8988T (cell line): ENCODE measurements at places on chromosomes 16 and 17.

DNA sequence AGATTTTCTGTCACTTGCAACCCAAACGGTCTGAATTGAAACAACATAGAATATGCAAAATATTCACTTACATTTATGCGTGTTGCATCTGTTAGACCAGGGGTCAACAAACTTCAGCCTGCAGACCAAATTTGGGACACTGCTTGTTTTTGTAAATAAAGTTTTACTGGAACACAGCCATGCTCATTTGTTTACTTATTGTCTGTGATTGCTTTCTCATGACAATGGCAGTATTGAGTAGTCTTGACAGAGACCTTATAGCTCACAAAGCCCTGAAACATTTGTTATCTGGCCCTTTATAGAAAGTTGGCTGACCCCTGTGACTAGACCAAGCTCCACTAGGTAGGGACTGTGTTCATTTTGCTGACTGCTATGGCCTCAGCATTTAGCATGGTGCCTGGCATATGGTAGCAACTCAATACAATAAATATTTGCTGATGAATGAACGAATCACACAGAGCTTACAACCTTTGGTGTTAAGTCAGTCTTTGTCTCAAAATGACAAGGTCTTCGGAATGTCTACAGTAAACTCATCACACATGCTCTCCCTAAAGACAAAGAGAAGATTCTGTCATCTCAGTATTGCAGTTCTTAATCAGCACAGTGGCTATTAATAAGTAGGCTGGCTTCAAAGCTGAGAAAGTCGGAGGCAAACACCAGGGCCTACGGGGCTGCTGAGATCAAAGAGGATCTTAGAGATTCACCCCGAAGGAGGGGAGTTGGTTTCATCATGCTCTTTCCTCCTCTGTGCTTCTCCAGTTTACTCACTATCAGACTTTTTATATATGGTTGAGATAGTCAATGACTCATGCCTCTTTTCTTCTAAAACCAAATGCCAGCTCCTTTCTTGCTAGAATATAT lies 95.2 kb upstream of the AXIN2 start:
- DNase-seq: no peak

DNA sequence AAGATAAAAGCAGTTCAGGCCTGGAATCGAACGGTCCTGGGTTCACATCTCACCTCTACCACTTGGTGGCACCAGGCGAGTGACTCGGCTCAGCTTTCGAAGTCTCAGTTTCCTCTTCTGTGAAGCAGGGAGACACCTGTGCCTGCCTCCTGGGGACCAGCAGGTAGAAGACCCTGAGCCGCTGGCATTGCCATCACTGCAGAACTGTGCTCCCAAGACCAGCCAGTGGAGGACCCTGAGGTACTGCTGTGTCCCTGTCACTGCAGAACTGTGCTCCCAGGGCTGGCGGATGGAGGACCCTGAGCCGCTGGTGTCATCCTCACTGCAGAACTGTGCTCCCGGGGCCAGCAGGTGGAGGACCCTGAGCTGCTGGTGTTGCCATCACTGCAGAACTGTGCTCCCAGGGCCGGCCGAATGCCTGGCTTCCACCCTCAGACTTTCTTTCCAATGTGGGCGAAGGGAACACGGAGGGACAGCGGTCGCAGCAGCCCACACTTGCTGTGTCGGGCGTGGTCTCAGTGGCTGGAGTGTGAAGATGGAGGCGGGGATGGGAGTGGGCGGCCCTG lies 8.7 kb upstream of the SLC7A5 start:
- no peak for DNase-seq

GRCh38 chr16:73886426-73886825 lies 410.2 kb upstream of the PSMD7 start:
- DNase-seq: no peak

- DNase-seq: no peak
These were observed 21.7 kb downstream of the KNOP1 start for GRCh38 chr16:19696328-19696727.

DNA sequence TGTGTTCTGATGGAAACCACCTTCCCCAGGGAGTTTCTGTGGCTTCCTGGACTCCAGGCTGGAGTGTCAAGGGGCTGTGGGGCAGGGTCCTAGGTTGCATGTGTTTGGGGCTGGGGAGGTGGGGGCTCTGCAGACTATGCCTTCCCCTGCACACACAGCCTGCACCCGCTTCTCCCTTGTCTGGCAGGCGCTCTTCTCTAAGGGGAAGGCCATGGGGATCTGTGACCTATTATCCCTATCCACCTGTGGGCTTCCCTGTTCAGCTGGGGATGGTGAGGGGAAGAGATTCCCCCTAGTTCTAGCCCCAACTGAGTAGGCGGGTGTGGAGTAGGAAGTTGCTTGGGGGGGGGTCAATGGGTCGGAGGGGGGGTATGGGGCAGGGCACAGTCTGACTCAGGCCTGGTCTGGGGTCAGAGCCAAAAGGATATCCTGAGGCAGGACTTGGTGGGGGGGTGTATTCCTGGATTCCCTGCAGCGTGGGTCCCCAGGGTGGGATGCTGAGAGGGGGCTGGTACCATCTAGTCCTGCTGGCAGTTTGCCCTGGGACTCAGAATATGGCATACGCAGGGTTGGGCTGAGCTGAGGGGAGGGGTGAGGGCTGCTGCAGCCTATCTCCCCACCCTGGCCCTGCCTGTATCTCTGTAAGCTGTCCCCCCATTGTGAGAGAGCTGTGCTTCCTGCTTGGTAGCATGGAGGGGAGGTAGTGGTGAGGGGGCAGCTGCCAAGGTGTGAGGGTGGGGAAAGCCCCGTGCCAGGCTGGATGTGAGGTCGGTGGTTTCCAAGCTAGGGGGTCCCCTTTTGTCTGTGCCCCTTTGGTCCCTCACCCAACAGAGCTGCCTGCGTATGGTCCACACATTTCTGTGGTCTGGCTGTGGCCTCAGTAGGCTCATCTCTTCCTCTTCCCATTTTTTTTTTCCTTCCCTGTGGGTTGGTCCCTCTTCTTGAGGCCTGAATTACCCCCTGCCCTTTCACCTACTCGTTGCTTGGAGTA lies 14.7 kb downstream of the RARA start:
- DNase-seq: no peak

- DNase-seq: no peak
These were observed 237.8 kb downstream of the PRKCA start for GRCh38 chr17:66540131-66540781.

DNA sequence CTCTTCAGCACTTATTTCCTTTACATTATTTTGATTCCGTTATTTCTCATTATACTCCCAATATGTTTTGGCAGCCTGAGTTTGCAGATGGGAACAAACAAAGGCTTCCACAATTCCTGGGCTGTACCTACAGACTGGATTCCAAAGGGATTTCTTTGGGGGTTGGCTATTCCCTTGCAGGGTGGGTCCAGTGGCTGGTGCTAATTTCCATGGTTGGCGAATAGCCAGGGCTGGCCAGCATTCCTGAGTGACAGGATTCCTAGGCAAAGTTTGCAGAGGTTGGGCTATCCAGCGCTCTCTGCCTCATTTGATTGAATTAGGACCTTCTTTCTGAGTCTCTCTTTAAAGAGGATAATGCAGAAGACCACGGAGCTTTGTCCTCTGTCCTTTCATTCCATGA lies 207.4 kb downstream of the MAF start:
- DNase-seq: no peak

- DNase-seq: no peak
These were observed 439.5 kb downstream of the WWOX start for GRCh38 chr16:78538919-78539318.

DNA sequence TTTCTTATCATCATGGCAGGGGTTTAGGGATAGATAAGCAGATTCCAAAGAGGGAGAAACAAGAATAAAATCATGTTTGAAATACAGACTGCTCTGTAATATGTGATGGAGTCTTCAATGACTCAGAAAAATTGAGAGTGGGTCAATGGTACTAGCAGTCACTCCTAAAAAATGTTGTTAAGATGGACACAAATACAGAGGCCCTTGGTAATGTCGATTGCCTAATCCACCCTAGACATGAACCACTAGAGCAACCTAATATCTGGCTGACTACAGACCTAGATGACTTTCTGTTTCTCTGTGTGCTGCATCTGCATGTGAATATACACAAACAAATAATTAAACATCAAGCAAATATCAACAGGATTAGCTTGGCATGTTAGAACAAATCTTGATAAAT lies 135.8 kb downstream of the CDH8 start:
- no peak for DNase-seq

DNA sequence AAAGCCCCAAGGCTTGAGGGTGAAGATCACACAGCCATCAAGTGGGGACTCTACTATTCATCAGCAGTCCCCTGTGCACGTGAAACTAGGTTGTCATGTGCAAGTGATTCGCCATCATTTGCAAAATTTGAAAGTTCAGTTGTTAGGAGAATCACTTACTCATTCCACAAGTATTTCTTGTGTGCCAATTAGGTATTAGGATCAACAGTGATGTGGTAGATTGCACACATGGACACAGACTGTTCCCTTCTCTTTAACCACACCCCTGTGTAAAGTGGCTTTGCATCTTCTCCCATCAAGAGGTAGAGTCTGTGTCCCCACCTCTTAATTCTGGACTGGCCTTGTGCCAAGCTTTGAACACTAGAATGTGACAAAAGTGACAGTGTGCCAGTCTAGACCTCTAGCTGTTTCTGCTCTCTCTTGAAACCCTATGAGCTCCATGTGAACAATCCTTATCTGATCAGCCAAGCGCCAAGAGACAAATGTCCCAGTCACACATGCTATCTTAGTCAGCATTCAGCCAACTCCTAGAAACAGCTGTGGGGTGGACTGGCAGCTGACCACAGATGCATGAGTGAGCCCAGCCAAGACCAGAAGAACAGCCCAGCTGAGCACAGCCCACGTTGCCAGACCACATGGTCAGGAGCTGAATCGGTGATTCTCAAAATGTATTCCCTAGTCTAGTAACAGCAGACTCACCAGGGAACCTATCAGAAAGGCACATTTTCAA lies 31.5 kb upstream of the SHISA9 start:
- DNase-seq: no peak

GRCh38 chr17:12789075-12789480 lies 220 bp upstream of the ARHGAP44 start:
- DNase-seq: no peak

DNA sequence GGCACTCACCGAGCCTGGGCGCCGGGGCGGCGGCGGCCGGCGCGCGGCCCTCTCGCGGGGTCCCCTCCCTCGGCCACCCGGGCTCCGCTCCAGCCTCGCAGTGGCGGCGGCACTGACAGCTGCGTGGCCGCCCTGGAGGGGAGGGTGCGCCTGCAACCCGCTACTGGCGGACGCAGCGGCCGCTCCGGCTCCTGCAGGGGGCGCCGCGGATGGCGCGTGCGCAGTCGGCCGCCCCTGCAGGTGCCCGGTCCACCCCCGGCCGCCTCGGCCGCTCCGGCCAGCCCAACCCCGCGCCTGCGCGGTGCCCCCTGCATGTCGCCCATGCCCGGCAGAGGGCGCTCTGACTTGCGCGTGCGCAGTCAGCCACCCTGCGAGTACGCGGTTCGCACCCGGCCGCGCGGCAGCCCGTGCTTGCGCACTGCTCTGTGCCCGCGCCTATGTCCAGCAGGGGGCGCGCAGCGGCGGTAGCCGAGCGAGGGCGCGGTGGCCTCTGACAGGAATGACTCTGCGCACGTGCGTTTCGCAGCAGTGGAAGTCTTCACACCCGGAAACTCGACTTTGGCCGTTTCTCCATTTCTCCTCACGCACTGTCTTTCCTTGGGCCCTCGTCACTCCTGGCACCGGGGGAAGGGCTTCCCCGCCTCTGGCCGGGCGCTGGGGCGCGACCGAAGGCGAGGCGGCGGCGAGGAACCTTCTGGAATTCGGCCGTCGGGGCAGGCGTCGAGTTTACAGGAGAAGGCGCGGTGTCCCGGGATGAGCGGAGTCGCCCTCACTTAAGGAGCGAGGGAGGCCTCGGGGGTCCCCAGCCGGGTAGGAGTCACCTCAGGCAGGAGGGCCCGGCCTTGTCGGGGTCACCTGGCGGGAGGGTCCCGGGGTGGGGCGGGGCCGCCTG lies at the start of gene ABCA3:
ABCA3 (minus strand) TSS at position 165 of the 892 bp plus-strand sequence. CDS start 14,262 bp downstream, outside the sequence.
- peak; percentile 94 for DNase-seq

DNA sequence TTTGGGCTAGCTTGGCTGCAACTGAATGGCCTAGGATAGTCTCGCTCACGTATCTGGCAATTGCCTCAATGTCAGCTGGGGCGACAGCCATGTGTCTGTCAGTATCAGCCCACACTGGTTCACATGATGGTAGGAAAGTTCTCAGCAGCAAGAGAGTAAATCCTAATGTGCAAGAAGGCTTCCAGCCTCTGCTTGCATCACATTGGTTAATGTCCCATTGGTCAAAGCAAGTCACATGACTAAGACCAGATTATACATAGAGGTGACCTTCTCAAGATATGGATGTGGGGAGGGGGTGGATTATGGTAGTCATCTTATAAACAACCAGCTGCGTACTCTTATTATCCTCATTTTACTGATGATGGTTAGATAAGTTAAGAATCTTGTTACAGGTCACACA lies 31.0 kb downstream of the CHP2 start:
- DNase-seq: no peak

DNA sequence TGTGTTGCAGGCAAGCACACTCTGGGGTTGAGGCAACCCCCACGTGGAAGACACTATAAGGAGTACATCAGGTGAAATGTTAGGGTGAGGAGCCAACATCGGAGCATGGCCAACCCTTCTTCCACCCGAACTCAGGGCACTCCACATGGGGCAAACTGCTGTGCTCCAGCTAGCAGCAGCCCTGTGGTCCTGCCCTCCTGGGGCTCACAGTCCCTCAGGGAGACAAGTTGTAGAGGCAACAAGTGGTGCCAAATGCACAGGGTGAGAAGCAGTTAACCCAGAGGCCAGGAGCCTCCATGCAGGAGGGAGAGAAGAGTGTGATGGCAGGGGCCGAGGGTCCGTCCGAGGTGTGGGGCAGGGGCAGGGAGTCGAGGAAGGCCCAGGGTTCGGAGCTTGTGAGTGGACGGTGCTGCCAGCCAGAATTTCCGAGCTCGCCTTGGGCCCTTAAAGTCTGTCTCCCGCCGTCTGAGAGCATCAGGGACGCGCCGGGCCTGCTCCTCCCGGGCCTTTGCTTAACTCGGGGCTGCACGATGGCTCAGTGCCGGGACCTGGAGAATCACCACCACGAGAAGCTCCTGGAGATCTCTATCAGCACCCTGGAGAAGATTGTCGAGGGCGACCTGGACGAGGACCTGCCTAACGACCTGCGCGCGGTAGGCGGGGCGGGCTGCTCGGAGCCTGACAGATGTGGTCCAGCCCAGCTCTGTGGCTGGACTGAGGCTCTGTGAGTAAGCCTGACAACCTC lies 32.3 kb downstream of the ATPAF2 start:
- no peak for DNase-seq

DNA sequence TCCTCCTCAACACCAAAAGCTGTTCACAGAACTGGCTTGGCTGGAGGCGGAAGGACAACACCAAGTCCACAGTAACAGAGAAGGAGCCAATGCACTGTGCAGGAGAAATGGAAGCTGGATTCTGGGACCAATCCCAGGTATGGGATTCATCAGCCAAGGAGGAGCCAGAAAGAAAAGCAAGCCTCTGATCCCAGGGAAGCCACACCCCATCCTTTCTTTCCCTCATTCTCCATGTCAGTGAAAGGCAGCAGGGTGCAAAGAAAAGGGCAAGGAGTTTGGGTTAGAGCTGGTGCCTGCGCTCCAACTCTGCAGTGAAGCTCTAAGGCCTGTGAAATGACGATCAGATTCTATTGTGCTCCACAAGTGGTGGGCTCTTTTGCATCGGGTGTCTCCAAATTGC lies 11.0 kb downstream of the DCAKD start:
- DNase-seq: no peak
